Smooth muscle cell of the pulmonary artery (primary cell): ENCODE measurements at places on chromosomes 5 and 9. TPM values are rescaled to one million over a fixed set of nuclear protein-coding genes. Genes with fewer than 3 reads are reported as not detected.

The CDKN2B-AS1 gene
- 1.3 and 1.8 TPM in 2 replicates for total RNA-seq

The ROPN1L gene
- 0.33 and 0.36 TPM in 2 replicates for total RNA-seq

The CDKN2A gene
- 6.6 and 19.3 TPM in 2 replicates for total RNA-seq

The LRRC70 gene
- total RNA-seq, result 0.89 and 1.0 TPM in 2 replicates

The DNAJB5 gene
- total RNA-seq, result 10.2 and 10.5 TPM in 2 replicates

The PLPPR1 gene
- total RNA-seq, result not detected in 2 replicates

The SPINK13 gene
- total RNA-seq, result not detected in 2 replicates

The ORM2 gene
- total RNA-seq, result not detected in 2 replicates

The PCDHA11 gene
- 0.23 and 0.33 TPM in 2 replicates for total RNA-seq
